Uterine smooth muscle cell (primary cell): ENCODE measurements at places on chromosomes 5 and 9. TPM values are rescaled to one million over a fixed set of nuclear protein-coding genes. Genes with fewer than 3 reads are reported as not detected.

The ANKRD33B gene
- total RNA-seq: 1.1 and 1.3 TPM in 2 replicates

The SLC35D2 gene
- 24.8 and 30.9 TPM in 2 replicates for total RNA-seq

The LCN15 gene
- not detected in 2 replicates for total RNA-seq

The DMRT2 gene
- total RNA-seq: 0.62 and 1.8 TPM in 2 replicates

The ISL1 gene
- total RNA-seq: 2.6 and 5.9 TPM in 2 replicates

The PCDHA4 gene
- total RNA-seq: 0.11 and 0.62 TPM in 2 replicates

The SPINK13 gene
- total RNA-seq: 0.22 and 0.37 TPM in 2 replicates

The CDC20B gene
- under 0.01 and 0.22 TPM in 2 replicates for total RNA-seq

The FUT7 gene
- not detected in 2 replicates for total RNA-seq

The CYFIP2 gene
- 7.6 and 22.9 TPM in 2 replicates for total RNA-seq

The MSMP gene
- total RNA-seq: 0.62 TPM in 1 of 2 replicates, not detected in the other

The SHISAL2B gene
- total RNA-seq: 0.25 TPM in 1 of 2 replicates, not detected in the other
